Activated CD8-positive, alpha-beta memory T cell treated with anti-CD3 and anti-CD28 coated beads for 48 hours (primary cell): ENCODE measurements at places on chromosomes 3 and 15.

DNA sequence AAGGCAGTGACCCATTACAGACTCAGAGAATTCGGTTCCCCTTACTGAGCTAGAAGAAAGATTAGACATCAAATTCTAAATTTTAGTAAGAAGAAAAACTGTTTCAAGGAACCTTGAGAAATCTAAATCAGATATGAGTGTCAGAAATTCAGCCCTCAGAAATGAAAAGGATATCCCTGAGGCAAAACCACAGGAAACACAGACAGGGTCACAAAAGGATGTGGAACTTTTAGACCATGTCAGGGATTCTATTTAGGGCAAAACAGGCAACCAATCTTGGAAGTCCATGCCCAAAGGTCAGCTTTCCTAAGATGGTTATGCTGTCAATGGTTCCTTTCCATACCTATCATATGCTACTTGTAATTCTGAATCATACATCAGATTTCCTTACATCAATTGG is 31.6 kb downstream of the SHOX2 start:
- DNase-seq, result no peak

GRCh38 chr3:62614527-62614926 is 241.2 kb upstream of the FEZF2 start:
- no peak for DNase-seq

- no peak for DNase-seq
Observed at GRCh38 chr15:76363251-76363650, 26.7 kb downstream of the ISL2 start.

GRCh38 chr3:34219556-34219955 is 421.1 kb downstream of the PDCD6IP start:
- DNase-seq, result no peak

GRCh38 chr3:126816986-126817777 is 113.1 kb downstream of the CHCHD6 start:
- DNase-seq, result no peak

- no peak for DNase-seq
Observed at GRCh38 chr3:178137831-178138230, 398.4 kb upstream of the KCNMB2 start.

GRCh38 chr3:14404631-14405359 is 2.4 kb downstream of the SLC6A6 start:
- no peak for DNase-seq

GRCh38 chr3:25430287-25430934 is 2.3 kb downstream of the RARB start:
- no peak for DNase-seq

DNA sequence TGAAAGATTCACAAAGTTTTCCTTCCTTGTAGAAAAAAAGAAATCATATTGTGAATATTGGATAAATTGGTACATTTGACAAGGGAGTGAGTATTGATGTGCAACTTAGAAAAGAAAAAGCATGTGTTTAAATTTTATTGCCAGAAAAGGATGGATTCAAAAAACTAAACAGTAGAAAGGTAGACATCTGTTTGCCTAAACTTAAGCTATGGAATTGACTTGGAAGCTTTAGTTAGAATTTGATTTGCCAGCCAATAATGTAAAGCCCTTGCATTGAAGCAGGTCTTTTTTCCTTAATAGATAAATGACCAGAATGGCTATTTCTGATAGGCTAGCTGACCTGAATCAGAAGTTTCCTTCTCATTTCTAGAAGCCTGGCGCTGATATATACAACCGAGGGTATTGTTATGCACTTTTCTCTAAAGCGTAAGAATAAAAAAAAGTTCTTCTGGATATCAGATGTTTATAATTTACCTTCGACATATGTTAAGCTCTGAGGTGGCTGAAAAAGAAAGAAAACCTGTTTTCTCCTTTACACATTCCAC is 4.2 kb downstream of the RARB start:
- no peak for DNase-seq

DNA sequence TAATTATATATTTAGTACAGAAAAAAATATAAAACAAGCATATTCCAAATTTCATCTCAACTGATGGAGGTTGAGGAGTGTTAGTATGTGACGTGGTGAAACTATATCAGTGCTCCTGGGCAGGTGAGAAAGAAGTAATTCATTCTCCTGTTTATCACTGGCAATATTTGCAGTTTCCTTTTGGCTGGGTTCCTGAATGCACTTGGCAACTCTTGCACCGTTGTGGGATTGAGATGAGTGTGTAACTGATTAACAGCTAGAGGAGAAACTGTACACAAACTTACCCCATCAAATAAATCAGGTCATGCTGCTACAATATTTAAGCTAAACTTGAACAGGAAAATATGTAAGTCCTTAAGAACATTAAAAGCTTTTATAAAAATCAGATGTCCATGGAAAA is 2.1 kb upstream of the ATP13A4 start:
- DNase-seq, result no peak

DNA sequence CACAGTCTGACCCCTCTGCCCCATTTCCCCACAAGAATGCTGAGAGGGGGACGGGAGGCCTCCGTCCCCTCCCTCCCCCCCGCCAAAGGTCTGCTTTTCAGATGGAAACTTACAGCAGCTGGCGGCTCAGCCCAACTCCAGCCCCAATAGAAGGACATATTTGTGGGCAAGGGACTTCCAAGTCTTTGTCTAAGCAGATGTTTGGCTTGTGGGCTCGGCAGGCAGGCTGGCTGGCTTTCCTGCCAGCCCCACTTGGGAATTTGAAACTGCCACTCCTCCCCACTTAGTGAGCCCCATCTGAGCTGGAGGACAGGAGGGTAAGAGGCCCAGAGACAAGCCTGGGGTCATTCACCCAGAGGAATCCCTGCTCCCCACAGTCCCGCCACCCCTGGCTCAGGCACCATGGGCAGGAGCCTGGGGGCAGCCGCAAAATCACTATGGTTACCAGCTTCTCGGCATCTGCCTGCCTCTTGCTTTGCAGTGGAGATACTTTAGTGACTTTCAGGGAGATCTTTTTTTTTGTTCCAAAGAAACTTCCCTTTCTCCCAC is 53.6 kb downstream of the LMCD1 start:
- no peak for DNase-seq

GRCh38 chr3:106256249-106256957 is 387.6 kb upstream of the CBLB start:
- no peak for DNase-seq

DNA sequence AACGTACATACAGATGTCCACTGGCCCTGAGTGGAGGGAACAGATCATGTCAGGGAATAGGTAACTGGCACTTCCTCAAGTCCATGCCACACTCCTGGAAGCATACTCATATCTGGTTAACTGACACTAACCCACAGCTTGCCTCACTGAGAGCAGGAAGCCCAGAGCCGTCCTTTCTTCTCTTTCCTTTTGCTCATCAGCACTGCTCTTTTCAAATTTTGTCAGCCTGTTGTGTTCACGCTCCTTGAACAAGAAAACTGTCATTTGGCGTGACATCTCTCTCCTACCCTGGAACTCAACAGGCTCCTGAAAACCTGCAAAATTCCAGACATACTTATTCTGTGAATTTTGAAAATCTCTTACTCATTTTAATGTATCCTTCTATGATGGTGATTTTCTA is 360.2 kb downstream of the MAGI1 start:
- DNase-seq, result no peak

- DNase-seq, result no peak
Observed at GRCh38 chr3:170367797-170368196, 10.3 kb downstream of the SKIL start.

DNA sequence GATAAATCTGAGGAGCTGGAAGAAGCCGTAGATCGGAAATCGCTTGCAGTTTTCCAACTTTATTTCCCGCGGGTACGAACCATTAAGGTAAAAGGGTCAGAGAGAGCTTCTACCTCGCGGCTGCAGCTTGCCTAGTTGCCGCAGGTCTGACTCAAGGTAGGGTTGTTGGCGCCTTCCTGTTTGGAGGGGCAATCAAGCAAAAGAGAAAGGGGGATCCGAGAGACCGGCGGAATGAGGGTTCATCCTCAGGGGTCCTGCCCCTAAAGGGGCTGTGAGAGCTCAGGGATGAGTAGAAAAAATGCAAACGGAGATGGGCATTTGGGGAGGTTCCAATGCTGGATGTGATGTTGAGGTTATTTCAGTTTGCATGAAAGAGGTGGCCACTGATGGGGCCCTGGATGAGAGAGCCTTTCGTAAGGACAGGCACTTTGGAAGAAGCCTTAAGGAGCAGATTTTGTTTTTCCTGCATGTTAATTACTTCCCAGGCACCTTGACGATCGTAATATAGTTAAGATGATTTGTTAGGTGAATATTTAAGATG is 265.4 kb downstream of the CGGBP1 start:
- DNase-seq, result no peak

- DNase-seq, result no peak
Observed at GRCh38 chr3:121979734-121980449, 42.2 kb downstream of the ILDR1 start.

DNA sequence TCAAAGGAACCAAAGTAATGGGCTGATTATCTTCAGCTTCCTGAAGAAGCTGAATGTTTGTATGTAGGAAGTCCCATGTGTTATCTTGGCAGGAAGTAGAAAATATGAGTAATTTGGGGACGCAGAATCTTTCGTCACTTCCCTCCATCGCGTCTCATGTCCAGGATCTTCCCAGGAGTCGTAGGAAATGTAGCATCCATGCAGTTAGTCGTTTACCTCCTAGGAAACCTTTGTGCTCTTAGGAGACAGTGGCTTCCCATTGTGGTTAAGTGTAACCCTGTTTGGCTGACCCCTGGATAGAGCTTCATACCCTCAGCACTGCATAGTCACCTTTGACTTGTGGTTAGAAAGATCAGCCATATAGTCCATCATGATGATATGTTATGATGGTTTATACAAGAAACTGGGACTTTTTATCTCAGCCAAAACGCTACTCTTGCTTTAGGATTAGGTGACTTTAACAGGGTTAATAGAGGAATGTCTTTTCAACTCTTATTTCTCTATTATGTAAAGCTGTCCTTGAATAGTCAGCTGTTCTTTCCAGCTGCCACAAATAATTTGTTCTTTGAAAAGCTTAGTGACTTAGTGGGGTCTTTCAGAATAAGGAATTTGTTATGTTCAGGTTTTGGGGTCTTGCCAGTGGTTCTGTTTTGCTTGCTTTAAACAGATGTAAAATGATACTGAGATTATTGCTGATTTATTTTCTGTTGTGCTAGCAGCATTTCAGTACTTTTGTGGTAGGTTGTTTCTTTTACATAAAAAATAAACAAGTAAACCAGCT is 92.2 kb downstream of the KLHL25 start:
- DNase-seq, result no peak

DNA sequence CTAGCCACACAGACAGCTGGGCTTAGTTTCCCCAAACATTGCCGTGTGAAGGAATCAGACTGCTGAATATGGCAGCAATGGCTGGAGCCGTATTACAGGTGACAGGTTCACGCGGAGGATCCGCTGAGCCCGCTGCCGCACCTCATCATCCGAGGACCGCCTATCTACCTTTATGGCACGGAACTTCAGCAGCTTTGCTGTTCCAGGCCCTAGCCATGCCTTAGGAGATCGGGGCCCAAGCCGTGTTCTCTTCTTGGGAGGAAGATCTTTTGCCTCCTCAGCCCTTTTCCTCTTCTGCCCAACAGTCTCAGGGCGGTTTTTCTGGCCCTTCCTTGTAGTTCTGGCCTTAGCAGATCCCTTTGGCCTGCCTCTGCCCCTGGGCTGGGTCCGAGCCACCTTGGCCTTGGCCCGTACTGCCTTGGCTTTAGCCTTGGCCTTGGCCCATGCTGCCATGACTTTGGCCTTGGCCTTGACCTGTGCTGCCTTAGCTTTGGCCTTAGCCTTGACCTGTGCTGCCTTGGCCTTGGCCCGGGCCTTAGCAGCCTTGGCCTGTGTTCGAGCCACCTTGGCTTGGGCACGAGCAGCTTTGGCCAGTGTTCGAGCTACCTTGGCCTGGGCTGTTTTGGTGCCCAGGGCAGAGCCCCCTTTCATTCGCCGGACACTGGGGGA is 3.2 kb downstream of the CCDC71 start:
- no peak for DNase-seq

- DNase-seq, result no peak
Observed at GRCh38 chr3:101138817-101139216, 145.6 kb upstream of the ABI3BP start.

GRCh38 chr3:4493941-4494894 is 1.1 kb downstream of the ITPR1 start:
- DNase-seq, result no peak

DNA sequence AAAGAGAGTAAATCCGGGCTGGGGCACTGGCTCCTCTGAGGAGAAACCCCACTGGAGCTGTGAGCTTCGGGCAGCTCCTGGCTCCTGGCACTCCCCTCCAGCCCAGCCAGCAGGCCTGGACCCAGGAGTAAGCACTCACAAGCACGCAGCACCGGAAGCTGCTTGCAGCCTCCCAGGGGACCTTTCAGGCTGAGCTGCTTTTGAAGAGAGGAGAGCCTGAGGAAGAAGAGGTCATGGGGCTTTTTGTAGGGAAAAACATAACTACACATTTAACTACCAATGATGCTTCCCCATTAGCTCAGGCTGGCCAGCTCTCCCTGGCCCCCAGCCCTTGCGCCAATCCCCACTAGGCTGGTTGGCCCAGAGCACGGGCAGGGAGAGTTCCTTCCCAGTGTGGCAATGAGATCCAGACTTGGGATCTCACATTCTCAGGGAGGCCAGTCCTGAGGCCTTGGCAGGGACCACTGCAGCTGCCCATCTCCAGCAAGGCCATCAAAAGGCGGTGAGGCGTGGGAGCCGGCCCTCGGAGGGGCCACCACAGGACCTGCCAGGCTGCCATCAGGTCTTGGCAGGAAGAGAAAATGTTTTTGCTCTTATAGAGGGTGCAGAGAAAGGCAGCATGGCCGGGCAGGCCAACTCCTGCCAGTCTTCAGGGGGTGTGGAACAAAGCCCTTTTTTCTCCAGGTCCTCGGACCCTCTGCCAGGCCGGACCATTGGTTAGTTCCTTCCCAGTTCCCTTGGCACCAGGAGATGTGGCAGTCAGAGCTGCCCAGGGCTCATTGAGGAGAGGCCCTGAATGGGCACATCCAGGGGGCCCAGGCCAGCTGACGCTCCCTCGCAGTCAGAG is 41.5 kb upstream of the MFGE8 start:
- DNase-seq, result no peak

DNA sequence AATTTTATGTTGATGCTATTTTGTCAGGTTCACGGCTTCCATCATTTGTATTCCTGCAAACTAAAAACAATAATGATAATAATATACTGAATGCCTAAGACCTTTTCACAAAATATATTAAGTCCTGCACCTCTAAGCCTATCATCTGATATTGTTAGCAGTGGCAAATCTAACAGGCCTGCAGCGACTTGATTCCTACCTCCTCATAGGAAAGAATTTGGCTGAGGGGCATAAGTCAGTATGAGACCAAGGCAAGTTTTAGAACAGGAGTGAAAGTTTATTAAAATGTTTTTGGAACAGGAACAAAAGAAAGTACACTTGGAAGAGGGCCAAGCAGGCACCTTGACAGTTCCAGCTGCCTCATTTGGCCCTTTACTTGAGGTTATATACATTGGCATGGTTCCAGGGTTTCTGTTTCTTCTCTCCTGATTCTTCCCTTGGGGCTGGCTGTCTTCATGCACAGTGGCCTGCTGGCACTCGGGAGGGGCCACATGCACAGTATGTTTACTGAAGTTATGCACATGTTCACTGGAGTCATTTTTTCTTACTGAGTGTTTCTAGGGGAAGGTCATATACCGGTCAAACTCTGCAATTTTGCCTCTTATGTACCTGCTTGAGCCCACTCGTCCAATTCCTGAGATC is 418.1 kb downstream of the EPHA6 start:
- DNase-seq, result no peak

- DNase-seq, result no peak
Observed at GRCh38 chr15:64485796-64486195, 25.4 kb downstream of the ZNF609 start.

GRCh38 chr3:188491276-188491687 is 337.3 kb downstream of the LPP start:
- no peak for DNase-seq
